Stimulated activated CD4-positive, alpha-beta T cell treated with anti-CD3 and anti-CD28 coated beads, Interleukin-4, amount 100 ng/mL, for 1 hour (primary cell): ENCODE measurements at places on chromosomes 5 and 9.

GRCh38 chr9:123373447-123373923 lies 17.5 kb downstream of the CRB2 start:
- DNase-seq, result no peak

DNA sequence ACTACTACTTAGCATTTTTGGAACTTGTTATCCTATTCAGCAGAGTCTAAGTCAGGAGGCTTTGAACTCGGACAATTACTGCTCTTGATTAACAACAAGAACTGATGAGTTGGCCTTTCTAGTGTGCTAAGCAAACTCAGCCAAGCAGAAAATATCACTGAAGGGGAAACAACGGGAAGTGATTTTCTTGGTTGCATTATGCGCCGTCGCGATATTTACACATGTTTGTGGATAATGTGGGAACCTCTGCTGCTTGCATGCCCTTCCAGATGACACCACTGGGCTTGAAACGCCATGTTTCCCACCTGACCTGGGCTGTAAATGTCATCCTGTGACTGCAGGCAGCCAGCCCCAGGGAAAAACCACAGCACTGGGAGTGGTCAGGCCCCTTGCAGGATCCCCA lies 205.5 kb downstream of the PAX5 start:
- no peak for DNase-seq

GRCh38 chr5:76701298-76701697 lies 14.6 kb upstream of the F2R start:
- no peak for DNase-seq

GRCh38 chr9:114953959-114954358 lies 23.6 kb upstream of the TNFSF8 start:
- DNase-seq, result no peak

DNA sequence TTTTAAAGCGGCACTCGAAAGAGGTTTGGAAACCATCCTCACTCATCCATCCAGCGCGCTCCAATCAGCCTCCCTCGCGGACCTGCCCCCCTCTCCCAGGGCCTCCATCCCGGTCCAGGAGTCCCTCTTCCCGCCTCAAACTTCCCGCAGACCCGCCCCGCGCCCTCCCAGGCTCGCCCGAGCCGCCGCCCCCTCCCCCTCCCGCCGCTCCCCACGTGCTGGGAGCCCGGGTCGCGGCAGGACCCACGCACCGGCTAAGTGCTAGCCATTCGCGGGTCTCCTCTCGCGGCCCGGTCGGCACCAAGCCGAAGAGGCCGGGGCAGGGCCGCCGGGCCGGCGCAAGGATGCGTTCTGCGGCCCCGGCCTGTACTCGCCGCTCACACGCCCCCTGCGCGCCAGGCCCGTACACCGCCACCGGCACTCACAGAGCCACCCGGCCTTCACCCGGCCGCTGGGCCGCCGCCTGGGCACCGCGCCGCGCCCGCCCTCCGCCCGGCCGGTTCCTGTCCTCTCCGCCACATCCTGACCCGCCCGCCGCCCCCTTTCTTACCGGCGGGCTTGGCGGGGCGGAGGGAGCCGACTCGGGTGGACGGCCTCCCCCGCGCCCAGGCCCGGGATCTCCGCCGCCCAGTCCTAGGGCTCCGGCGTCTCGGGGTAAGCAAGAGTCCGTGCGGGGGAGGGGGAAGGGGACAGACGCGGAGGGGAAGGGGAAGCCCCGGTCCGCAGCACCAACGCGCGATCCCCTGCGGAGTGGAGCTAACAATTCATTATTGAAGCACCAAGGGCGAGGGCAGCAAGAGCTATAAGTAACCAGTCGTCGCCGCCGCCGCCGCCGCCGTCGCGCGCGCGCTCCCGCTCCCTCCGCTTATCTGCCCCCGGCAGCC lies 576 bp downstream of the CHD1 start:
- peak; percentile 57 for DNase-seq

- DNase-seq, result no peak
These were observed 72.5 kb downstream of the PHF2 start for GRCh38 chr9:93648836-93649235.

DNA sequence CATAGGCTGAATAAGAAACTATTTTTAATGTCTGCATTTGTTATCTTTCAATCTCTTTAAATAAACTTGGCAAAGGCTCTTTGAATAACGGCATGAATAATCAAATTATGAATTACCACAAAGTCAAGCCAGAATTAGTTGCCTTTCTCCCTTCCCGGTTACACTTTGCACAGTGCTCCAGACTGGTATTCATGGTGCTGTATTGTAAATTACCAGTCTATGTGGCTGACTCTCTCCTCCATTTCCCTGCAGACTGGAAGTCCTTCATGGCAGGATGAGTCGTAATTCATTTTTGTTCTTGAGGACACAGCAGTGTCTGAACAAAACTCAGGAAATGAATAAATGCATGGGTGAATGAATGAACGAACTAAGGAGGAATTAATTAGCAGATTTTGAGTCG lies 142.9 kb downstream of the GNA14 start:
- DNase-seq, result no peak

- no peak for DNase-seq
These were observed 342.0 kb upstream of the WWC1 start for GRCh38 chr5:167949435-167949834.

GRCh38 chr5:63686181-63686580 lies 276.1 kb downstream of the HTR1A start:
- DNase-seq, result no peak

GRCh38 chr9:125240649-125240999 lies 519 bp downstream of the HSPA5 start:
- DNase-seq, result no peak

- DNase-seq, result no peak
These were observed 45.9 kb downstream of the CERT1 start for GRCh38 chr5:75465480-75465879.

DNA sequence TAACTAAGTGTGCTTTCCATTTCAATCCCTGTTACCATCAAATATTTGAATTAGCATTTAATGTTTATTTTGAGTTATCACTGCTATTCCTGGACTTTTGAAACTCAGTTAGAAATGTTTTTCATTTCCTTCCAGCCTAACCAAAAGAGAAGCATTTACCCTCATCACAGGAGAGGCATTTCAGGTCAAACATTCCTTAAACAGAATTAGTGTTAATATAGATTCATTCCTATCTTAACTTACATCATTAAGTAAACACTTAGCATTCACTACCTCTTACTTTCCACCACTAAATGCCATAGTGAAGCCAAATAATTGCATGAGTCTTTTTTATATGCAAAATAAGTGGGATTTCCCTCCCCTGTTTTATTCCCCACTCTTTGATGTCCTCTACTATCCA lies 136.6 kb upstream of the OR13F1 start:
- DNase-seq, result no peak

DNA sequence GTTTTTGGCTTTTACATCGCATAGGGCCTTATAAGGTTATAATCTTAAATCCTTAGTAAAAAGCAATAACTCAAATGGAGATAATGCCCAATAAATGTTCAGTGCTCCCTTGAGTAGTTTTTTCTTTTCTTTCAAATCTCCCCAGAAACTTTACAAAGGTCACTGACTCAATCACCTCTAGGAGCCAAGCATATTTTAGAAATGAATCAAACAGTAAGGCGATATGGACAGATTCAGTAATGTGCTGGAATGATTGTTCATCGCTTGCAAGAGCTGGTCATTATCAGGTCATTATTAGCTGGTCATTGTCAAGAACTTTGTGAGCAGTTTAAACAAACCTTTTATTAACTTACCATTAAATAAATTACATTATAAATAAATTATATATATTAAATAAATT lies 130.4 kb upstream of the SLIT3 start:
- no peak for DNase-seq

GRCh38 chr5:175494264-175495183 lies 16.2 kb downstream of the SFXN1 start:
- DNase-seq, result no peak

DNA sequence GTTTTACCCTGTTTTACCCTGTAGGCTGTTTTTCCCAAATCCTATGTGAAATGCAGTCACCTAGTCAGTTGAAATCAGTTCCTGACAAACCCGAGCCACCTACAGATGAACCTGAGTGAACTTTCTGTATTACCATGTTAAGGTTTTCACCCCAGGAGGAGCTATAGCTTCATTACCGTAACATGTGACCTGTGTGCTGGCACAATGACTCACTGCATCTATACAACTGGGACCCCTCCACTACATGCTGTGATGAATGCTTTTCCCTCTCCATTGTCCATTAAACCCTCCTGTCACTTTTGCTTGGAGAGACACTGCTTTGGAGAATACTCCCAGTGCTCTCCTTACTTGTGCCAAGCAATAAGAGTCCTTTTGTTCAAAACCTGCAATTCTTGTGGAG lies 1974.8 kb downstream of the EFNA5 start:
- DNase-seq, result no peak

- no peak for DNase-seq
These were observed 97.9 kb downstream of the FSTL4 start for GRCh38 chr5:133514456-133514855.

DNA sequence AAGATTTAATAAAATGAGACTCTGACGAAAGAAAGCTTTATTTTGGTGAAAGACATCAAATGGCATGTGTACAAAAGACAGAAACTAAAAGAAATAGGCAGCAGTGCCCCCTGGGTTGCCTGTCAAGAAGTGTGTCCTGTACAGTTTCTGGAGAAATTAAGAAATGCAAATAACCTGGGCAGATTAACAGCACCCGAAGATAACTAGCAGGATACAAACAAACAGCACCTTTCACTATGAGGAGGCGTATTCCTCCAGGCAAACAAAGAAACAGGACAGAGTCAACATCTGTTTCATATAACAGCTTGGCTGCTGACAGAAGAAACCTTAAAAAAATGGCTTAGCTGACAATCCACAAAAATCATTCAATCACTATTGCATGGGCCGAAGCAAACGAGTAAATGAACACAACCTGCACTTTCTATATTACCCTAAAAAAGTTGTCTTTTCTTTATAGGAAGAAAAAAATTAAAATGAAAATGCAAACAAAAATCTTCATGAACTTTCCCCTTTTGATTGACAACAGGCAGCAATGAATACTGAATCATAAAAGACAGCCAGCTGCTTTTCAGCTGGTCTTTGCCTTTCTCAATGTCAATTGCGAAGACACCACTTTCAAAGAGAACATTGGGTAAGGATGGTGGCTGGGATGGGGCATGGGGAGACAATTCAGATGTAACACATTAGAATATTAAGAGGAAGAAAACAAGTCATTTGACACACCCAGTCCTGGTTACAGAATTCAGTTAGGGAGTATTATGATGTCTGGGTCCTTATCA lies 162.1 kb downstream of the ARL15 start:
- no peak for DNase-seq

- DNase-seq, result peak; percentile 84
These were observed 191.2 kb downstream of the GNA14 start for GRCh38 chr9:77456829-77457437.

- no peak for DNase-seq
These were observed 479.5 kb downstream of the TAF11L14 start for GRCh38 chr5:18113721-18114120.

GRCh38 chr9:91960367-91960766 lies 10.3 kb upstream of the ROR2 start:
- DNase-seq, result no peak

- DNase-seq, result no peak
These were observed 338.1 kb downstream of the ASTN2 start for GRCh38 chr9:117076571-117077290.

DNA sequence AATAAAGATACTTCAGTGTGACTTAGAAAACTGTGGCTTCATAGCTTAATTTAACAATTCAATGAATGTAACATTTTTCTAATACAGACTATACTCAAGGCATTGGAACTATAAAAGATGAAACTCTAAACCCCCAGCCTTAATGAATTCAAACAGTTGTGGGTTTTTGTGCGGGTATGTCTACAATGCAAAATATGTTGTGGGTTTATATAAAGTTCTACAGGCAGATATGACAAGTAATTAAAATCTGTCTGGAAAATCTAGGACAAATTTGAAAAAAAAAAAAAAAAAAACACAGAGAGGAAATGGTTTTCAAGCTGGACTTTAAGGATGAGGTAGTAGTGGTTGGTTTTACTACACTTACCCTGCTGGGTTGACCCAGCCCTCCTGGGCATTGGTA lies 467.5 kb upstream of the TLE4 start:
- DNase-seq, result no peak

DNA sequence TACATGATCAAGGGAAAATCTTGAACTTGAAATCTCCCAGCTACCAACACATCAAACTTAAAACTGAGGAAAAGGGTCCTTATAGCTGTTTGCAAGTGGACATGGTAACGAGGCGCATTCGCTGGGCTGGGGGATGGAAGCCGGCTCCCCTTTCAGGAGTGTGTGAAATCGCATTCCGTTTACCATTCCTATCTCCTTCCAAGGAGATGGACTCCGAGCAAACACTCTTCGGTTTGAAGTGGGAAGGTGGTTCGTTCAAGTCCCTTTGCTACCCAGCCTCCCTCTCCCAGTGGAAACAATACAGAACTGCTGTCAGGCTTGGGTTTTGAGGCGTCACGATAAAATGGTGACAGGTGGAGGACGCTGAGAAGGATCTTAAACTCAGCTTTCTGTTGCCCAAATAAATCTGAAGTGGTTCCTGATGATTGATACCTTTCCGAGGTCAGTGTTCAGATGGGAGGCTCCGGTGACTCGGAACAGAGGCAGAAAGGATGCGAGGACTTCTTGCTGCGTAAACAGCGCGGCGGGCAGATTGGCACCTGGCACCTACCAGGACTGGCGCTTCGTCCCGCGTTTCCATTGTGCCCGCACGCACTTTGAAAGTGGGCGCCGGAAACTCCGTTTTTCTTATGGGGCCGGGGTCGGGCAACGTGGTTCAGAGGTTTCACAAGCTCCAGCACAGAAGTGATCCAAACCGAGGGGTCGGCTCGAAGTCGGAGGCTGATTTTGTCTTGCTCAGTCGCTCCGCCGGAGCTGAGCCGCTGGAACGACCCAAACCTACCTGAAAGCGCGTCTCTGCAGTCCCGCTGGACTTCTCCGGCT lies 7.0 kb downstream of the MSX2 start:
- DNase-seq, result no peak

- no peak for DNase-seq
These were observed 168.2 kb downstream of the CD180 start for GRCh38 chr5:67028371-67028770.

- no peak for DNase-seq
These were observed 16.4 kb upstream of the ANXA6 start for GRCh38 chr5:151173711-151174611.

DNA sequence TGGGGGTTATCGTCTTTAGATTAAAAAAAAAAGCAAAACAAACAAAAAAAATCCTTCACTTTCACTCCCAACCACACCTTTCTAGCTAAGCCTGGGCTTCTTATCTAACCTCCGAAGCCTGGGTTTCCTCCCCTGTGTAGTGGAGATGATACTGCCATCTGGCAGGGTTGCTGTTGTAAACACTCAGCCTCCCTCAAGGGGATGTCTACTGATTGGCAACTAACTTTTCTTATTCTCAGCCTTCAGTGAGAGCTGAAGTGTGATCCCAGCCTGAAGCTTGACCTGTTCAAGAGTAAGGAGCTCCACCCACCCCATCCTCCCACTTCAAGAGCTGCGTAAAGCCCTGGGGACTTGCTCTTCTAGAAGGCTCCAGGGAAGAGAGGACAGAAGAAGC lies 21.5 kb upstream of the WWC1 start:
- no peak for DNase-seq

DNA sequence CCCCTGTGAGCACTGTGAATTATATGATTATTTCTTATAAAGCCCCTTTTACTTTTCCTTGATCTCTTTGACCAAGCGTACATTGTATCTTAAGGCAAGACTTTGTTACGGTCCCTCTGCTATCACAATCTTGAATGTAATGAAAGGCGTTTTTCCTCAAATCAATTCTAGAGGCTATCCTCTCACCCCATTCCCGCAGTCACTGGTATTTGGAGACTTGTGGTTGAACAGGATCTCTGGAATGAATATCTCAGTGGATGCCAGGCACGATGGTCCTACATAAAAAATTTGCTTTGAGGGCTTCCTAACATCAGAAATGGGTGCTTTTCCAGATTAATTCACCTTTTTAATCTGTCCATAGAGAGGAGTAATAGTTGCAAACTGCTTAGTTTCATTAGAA lies 151.4 kb upstream of the PAPPA start:
- DNase-seq, result no peak
